ENCODE measurements at places on chromosomes 4 and X.

DNA sequence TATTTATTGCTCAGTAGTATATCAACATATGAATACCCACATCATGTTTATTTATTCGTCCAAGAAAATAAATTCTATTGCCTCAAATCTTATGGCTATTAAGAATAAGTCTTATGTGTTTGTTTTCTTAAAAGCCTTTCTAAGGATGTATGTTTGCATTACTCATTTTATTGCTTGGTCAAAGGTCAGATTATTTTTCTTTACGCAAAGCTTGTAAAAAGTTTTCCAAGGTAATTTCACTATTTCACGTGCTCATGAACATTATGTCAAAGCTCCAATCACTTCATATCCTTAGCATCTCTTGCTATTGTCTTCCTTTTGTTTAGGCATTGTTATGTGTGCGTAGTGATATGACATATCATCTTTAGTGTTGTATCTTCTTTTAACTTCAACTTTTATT lies 258.5 kb upstream of the FSTL5 start:
- DNase-seq, result no peak

DNA sequence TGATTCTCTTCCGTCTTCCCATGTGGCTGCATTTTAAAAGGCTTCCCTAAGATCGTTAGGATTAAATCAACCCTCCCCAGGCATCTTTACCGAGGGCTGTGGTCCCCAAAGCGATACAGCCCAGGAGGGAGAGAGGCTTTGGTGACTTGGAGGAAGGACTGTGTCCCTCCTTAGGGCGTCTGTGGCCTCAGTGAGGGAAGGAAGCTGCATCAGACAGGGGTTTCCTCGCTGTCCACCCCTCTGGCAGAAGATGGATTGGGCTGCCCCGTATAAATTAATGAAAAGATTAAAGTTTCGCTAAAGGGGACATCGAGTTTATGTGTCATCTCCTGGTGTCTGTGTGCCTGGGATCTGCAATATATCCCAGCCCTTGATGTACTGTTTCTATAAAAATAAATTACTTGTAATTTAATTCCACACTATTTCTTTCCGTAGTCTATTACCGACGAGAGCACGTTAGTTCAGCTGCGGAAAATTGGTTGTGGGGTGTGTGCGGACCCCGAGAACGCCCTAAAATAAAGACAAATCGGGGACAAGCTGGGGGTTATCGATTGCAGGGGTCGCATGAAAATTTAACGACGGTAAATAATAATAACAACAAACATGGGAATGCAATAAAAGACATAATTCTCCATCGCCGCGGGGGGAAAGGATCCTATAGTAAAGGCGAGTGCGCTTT lies 6.5 kb downstream of the SHOX start:
- DNase-seq, result no peak

DNA sequence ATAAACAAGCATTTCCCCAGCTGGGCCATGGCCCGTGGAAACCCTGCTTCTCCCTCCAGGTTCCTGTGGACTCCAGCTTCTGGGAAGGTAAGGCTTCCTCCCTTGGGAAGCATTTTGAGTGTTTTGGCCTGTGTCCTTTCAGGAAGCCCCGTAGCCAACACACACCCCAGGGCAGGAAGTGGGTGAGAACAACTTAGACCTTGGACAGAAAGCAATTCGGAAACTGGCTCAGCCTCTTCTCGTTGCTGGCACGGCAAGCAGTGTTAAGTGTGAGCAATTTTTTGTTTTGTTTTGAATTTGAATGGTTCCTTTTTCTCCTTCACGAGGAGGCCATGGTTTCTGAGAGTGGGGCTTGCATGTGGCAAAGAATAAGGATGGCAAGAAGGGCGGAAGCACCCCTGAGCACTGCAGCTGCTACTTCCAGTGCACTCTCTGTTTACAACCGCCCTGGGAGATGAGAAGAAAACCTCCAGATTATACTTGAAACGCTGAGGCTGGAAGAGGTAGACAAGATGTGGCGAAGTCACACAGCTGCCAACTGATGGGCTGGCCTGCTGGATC lies 14.1 kb upstream of the CYTL1 start:
- DNase-seq, result no peak

DNA sequence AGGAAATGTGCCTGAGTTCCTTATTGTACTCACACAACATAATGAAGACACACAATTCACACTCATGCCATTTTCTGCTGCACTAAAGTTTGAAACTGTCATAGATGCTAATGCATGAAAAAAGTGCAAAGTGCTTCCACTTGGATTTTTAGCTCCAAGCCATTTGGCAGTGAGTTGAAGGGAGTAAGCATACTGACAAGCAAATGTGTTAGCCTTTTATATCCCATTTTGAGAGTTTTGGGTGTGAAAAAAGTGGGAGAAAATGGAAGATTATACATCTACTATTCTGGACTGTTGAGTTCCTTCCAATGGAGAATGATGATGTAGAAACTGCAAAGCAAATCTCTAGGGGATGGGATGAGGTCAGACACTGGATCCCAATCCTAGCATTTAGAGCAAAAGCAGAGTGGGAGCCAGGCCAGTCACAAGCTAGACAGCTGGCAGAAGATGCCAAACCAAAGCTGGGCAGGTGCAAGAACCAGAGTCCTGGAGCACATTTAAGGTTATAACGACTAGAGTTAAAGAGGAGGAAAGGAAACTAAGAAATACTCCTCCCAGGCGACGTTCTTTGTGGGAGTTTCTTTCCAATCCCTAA lies 216.8 kb downstream of the FBXO8 start:
- DNase-seq, result no peak

DNA sequence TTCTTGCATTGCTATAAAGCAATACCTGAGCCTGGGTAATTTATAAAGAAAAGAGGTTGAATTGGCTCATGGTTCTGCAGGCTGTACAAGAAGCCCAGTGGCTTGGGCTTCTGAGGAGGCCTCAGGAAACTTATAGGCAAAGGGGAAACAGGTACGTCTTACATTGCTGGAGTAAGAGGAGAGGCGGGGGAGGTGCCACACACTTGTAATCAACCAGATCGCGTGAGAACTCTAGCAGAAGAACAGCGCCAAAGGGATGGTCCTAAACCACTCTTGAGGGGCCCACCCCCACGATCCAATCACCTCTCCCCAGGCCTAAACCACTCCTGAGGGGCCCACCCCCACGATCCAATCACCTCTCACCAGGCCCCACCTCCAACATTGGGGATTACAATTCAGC lies 50.6 kb upstream of the SHOX start:
- no peak for DNase-seq

DNA sequence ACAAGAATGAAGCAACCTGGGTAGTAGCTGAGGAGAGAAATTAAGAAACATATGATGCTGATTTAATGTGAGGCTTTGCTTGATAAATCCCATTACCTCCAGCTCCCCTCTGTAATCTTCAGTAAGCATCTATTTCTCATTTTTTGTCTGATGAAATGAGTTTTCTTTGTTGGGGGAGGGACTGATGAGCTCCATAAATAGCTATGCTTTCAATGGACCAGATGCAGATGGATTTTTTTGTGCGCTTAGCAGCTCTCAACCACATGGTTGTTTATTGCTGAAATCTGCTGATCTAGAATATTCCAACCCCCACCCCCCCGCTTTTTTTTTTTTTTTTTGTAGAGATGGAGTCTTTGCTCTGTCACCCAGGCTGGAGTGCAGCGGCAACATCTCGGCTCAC lies 1082.0 kb downstream of the RAPGEF2 start:
- DNase-seq, result no peak

- no peak for DNase-seq
Measured at GRCh38 chr4:139866276-139866962, 200.8 kb downstream of the MGST2 start.

DNA sequence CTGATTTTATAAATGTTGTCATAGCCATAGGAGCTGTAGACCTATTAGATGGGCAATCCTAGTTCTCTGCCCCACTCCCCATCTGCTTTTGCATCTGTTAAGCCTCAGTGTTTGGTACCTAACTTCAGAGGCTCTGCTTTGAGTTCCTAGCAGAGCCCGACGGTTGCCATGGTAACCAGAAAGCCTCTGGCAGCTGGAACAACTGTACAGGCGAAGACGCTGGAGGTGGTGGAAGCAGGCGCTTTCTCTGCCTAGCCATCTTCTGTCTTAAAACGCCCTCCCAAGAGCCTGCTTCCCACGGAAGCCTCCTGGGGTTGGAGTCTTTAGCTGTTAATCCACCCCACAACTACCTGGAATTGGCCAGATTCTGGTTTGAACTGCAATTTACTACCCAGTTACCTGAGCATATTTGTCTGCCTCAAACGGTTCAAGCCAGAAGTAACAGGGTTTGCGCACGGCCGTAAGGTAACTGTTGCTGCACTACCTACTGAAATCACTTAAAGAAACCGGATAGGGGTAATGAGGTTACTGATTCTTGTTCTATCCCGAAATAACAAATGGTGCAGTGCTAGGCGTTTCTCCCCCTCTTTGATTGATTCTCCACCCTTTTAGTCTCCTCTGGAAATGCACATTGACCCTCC lies 1.0 kb upstream of the GABRG1 start:
- DNase-seq, result no peak

DNA sequence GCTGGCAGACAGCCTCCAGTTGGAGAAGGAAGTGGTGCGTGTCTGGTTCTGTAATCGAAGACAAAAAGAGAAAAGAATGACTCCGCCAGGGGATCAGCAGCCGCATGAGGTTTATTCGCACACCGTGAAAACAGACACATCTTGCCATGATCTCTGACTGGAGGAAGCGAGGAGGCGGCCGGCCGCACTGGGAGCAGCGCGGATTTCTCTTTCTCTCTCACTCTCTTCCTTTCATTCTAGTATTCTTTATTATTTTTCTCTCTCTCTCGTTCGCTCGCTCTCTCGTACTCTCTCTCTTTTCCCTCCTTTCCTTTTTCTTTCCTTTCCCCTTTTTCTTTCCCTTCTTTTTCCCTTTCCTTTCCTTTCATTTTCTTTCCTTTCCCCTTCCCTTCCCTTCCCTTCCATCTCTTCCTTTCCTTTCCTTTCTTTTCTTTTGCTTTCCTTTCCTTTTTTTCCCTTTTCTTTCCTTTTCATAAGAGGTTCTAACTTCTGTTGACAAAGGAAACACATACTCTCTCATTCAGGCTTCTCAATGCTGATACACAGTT lies 1.2 kb downstream of the POU3F4 start:
- no peak for DNase-seq

GRCh38 chr4:108359986-108360681 lies 191.4 kb upstream of the LEF1 start:
- no peak for DNase-seq

All from HT1080 (cell line).